ENCODE measurements at places on chromosomes 6 and 20.

DNA sequence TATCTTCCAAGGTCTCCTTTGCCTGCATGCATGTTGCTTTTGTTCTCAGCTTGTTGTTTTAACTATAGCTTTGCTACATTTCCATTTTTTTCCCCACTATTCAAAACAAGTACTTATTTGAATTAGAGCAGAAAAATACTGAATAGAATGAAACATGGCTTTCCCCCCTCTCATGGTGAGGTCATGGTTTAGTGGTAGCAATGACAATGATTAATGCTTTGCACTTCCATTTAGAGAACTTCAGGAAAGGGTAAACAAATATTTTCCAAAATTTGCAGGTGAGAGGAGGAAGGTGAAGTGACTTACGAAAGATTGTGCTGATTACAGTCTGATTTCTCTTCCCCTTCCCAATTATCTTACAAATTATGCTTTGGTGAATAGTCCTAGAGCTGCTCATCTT is 47.8 kb upstream of the TRAF3IP2 start:
- DNase-seq = no peak

- DNase-seq = no peak
These were observed 293.6 kb upstream of the FLRT3 start for GRCh38 chr20:14631011-14631410.

DNA sequence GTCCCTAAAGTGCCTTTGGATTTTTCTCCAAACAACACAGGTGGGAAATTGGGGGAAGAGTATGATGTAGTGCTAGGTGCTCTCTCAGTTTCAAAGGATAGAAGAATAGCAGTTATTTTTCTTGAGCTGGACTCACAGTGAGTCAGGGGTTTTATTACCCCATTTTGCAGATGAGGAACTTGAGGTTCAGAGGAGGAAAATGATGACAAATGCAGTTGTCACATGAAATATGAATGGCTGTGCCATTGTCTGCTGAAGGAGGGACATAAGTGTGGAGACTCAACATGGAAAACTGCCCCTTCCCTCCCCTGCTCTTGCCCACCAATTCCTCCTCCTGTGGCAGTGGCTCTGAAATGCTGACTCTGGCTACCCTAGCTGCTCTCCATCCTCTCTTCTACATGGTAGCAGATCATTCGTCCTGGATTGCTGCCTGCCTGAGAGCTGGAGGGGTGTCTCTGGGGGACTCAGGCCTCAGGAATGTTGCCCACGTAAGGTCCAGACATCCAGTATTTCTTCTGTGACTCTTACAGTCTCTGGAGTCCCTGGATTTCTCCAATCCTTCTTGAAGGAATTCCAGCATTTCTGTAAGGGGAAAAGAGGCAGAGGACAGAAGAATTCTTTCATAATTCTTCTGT is 37.6 kb upstream of the EPB41L1 start:
- no peak for DNase-seq

DNA sequence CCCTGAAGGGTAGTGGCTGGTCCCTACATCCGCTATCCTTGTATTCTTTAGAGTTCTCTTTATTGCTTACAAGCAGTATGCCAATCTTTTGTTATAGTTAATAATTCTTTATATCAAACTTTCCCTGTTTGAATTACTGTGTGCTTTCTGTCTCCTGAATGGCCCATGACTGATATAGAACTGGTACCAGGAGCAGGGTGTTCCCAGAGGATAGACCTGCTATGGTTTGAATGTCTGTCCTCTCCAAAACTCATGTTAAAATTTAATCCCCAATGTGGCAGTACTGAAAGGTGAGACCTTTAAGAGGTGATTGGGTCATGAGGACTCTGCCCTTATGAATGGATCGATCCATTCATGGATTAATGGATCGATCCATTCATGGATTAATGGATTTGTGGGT is 26.0 kb downstream of the CD164 start:
- DNase-seq = no peak

DNA sequence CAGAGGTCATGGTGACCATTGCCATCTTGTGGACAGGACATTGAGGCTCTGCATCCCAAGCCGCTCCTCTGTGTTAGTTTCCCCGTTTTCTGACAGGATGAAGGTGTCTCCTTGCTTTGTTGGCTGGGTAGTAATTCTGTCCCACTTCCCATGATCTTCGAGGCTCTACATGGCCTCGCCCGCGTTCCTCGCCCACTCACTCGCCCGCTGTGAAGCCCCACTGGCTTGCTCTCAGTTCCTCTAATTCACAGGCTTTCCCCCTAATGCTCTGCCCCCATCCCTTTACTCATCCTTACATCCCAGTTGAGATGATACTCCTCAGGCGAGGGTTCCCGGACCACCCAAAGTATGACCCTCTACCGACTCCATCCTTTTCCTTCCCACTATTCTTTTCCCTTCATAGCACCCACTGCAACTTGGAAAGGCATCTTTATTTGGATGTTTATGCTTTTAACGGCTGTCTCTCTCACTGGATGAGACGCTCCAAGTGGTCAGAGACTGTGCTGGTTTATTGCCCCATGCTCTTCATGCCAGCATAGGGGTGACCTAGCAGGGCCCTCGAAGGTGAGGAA is 511 bp upstream of the SLC35B2 start:
- peak; percentile 68 for DNase-seq

DNA sequence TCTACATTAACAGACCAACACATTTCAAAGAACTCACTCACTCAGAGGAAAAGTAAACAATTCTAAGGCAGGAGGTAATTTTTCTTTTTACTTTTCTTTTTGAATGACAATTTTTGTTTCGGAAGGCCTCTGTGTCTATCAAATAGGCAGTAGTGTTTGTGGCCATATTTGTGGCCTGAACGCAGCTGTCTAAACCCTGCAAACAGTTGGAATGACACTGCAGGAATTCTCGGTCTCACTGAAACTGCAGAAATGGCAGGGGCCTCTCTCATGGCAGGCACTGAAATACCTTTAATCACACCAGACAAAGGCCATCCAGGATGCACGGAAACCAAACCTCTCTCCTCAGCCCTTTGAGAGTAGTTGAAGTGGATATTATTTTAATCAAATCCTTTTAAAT is 30.4 kb downstream of the FYN start:
- DNase-seq = no peak

GRCh38 chr20:60718743-60719480 is 533.1 kb upstream of the CDH4 start:
- no peak for DNase-seq

Measured in GM13977 (cell line).